ENCODE measurements at places on chromosomes 2 and 18. TPM values are rescaled to one million over a fixed set of nuclear protein-coding genes. Genes with fewer than 3 reads are reported as not detected.

The SETBP1 gene
- not detected for polyA plus RNA-seq

The IGFBP5 gene
- polyA plus RNA-seq: 5.4 TPM

The CHRNG gene
- polyA plus RNA-seq: not detected

The SH2D6 gene
- polyA plus RNA-seq: 11.8 TPM

The SULT1C2 gene
- polyA plus RNA-seq: not detected

The CEP192 gene
- polyA plus RNA-seq: 11.3 TPM

The CENPA gene
- polyA plus RNA-seq: 1.6 TPM

The STEAP3 gene
- 1.3 TPM for polyA plus RNA-seq

The TMEM185B gene
- 3.2 TPM for polyA plus RNA-seq

The SUMO1 gene
- polyA plus RNA-seq: 93.6 TPM

The EGR4 gene
- not detected for polyA plus RNA-seq

The CROCC2 gene
- 0.13 TPM for polyA plus RNA-seq

The CYP27C1 gene
- not detected for polyA plus RNA-seq
